ENCODE measurements at places on chromosomes 7 and 10.

GRCh38 chr7:47026780-47027361, 555.0 kb downstream of the TNS3 start:
- no peak for DNase-seq

DNA sequence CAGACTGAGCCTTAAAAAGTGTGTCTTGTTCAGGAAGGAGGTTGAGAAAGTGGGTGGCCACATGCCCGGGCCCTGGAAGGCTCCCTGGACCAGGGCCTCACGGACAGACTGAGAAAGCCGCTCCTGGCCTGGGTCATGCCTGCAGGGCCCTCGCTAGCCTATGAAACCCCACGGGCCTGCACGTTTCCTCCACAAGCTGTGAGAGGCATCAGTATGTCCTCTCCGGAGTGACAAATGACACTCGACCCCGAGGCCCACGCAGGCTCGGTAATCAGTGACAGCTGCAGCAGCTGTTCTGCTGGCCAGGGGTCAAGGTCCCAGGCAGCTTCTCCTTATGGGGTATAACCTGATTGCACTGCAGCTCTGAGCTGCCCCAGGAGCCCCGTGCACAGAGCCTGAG, 47.6 kb downstream of the ASB13 start:
- no peak for DNase-seq

DNA sequence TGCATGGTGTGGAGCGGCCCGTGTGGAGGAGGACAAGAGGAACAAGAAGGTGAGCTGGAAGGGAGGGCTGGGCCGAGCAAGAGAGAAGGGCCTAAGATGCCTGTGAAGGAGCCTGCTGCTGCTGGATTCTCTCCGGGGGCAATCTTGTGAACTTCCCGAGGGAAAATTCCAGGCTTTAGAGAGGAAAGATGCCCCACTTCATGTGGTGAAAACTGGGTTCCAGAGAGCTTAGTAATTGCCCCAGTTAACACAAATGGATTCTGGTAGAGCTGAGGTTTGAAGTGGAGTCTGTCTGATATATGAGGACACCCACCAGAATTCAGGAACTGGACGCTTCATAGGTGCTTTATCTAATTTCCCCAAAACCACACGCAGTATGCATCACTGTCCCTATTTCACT, 114.1 kb upstream of the ZMIZ1 start:
- DNase-seq = no peak

DNA sequence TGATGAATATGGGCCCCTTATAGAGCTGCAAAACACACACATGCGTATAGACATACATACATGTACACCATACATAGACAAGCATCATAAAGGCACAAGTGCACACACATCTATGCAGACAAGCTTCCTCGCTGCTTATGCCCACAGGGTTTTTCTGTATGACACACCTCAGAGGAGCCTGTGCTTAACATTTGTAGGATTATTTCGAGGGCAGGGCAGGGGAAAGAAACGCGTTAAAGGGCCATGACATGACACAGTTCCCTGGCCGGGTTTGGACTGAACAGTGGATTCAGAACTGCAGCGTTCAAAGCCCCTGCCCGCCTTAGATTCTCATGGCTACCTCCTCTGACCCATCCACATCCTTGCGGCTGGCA, 44.8 kb downstream of the CHST3 start:
- DNase-seq = no peak

GRCh38 chr7:151150388-151150787, 17.1 kb downstream of the GBX1 start:
- DNase-seq = no peak

GRCh38 chr7:323410-323809, 33.4 kb downstream of the FOXL3 start:
- DNase-seq = no peak

GRCh38 chr7:94877731-94878670, 29.4 kb upstream of the PPP1R9A start:
- DNase-seq = no peak

DNA sequence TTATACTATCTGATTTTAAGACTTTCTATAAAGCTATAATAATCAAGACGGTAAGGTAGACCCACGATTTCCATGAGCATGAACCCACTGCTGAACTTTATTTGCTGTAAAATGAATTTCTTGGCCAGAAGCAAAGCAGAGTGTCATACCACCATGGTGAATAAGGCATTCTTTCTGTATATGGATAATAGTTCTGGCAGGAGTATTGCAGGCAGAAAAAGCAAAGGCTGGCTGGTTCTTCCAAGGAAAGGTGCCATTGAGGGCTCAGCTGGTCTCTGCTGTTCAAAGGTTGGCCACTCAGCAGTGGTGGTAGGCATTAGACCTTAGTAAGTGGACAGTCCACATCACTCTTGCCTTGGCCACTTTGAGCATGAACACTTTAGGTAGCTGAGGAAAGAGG, 104.1 kb upstream of the KCNMA1 start:
- DNase-seq = no peak

GRCh38 chr10:79386637-79387465, 39.6 kb downstream of the PPIF start:
- no peak for DNase-seq

GRCh38 chr7:55154096-55154495, 135.3 kb downstream of the EGFR start:
- DNase-seq = no peak

- no peak for DNase-seq
Measured at GRCh38 chr10:118768041-118768919, 13.5 kb upstream of the CACUL1 start.

GRCh38 chr7:17078298-17078697, 196.5 kb upstream of the AGR3 start:
- no peak for DNase-seq

DNA sequence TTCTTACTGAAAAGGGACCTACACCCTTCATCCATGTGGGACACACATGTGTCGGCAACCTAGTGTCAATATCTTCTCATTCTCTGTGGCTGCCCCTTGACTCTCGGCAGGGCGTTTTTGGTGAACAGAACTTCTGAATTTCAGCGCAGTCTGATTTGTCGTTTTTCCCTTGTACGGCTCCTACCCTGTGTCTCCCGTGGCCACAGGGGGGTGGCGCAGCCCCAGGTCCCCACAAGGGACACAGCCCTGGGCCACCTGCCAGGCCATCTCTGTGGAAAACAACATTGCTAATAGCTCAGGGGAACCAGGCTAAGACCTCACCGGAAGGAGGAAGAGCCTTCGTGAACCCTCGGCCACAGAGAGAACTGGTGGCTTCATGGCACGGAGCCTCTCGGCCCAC, 53.1 kb upstream of the NKX6-2 start:
- DNase-seq = no peak

DNA sequence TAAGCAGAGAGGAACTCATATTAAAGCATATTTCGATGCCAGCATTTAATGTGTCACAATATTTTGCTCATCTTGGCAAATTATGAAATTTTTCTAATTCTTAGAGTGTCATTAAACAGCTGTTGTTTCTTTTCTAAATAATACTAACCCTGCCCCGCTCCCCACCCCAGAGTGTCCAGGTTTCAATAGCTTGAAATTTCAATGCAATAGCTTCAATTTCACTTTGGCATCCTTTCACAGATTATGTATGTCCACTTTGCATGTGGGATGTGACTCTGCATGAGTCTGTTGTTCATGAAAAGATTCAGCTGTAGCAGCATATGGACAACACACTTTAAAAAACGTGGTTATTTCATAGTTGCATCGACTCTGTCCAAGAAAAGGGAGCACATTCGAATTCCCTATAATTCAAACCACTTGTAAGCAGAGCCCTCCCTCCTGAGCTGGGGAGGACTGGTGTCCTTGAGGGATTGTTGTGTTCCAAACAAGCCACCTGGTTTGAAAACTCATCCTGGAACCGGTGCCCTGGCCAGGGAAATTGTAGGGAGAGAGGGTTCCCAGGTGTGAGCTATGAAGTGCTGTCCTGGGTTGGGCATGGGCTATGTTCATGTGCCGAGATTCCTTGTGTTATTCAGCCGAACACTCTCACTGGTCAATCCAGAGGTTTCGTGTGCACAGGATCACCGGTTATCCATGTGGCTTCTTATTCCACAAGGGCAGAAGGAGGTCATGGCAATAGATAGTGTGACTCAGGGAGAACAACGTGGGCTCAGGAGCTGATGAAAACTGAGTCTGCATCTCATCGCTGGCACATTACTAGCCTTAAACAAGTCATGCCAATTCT, 64.6 kb upstream of the CREB5 start:
- DNase-seq = no peak

DNA sequence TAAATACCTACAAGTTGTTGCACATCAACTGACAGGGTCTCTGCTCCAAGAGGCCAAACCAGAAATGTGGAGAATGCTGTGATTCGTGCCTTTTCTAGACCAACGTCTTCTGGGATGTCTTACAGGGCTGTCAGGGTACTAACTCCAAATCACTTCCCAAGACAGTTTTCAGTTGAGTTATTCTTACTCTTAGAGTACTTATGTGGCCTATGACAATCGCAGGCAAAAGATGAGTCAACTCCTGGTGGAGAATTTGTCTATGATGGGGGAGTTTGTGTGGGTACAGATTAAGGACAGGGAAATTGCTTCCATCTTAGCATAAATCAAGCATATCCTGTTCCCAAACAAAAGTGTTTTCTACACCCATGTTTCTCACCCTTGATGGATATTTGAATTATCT, 734.8 kb downstream of the TNS3 start:
- DNase-seq = no peak

DNA sequence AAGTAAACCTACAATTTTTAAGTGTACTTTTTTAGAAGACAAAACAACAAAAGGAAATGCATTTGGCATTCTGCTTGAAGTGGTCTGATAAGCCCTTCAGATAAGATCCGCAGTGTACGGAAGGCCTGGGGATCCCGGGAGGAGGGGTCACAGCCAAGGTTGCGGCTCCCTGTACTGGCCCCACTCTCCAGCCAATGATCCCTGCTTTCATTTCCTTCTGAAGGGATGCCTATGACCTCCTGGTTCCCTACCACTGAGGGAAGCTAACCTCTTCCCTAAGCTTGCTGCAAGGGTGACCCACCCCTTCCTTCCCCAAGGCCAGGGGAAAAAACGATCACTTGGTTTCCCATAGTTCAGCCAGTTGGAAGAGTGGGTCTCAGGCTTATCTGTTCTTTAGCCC, 5.3 kb downstream of the DENND2A start:
- no peak for DNase-seq

DNA sequence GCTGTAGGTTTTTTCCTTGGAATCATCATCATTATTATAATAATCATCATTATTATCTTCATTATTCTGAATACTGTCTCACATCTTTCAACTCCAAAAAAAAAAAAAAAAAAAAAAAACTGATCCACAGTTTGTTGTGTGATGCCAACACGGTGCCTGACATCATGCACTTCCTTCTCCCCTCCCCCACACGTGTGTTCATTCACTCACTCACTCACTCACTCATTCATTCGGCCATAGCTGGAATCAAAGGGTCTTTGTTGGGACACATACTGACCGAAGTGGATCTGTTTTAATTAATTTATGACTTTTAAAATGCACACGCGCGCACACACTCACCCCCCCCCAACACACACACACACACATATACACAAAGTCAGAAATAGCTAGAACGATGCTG, 177.8 kb downstream of the PIP4K2A start:
- DNase-seq = no peak

- no peak for DNase-seq
Measured at GRCh38 chr7:156173346-156173745, 361.1 kb upstream of the SHH start.

GRCh38 chr10:22228167-22228938, 10.5 kb upstream of the EBLN1 start:
- DNase-seq = no peak

GRCh38 chr10:86349474-86349873, 17.1 kb downstream of the GRID1 start:
- no peak for DNase-seq

DNA sequence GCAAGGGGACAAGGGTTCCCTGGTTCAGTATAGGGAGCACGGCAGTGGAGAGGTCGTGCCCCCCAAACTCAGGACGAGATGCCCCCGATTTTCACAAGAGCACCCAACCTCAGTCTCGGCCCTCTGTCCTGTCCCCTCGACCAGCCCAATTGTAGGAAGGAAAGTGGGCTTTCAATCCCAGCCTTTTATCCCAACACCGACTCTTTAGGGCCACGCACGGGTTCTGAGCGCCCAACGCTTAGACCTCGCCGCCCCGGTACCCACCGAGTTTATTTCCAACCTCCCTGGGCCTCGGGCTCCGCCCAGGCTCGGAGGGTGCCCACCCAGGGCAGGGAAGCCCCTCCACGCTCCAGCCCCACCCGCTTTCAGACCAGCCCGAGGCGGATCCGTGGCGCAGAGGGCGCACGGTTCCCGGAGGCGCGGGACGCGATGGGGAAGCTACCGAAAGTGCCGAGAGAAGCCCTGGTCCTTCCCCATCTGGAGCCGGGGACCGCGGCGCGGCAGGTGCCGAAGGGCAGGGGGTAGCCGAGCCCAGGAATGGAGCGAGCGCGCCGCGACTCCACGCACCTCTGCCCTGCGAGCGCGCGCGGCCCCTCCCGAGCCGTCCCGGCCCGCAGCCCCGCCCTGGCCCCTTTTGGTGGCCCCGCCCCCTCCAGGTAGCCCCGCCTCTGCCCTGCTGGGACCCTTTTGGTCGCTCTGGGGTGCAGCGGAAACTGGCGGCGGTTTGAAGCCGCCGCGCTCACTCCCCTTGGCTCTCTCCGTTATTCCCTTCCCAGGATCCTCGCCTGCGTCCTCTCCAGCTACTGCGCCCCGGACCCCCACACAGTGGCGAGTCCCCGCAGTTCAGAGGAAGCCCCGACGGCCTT, 20.4 kb downstream of the GRID2IP start:
- DNase-seq = peak; percentile 32

DNA sequence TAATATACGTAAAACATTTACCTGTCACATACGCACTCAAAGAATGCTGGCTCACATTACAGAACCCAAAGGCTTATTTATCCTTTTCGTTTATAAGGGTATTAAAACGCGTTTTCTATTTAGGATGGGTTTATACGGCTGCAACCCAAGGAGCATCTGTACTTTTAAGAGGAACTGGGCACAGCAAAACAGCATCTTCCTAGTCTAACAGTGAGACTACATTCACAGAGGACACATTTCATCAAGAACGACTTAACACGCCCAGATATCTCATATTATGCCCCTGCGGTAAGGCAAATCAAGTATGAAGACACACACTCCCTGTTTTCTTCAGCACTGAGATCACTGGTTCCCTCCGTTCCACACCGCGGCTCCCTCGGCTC, 533 bp upstream of the DMTF1 start:
- no peak for DNase-seq

- DNase-seq = no peak
Measured at GRCh38 chr7:95095259-95095965, 188.0 kb downstream of the PPP1R9A start.

DNA sequence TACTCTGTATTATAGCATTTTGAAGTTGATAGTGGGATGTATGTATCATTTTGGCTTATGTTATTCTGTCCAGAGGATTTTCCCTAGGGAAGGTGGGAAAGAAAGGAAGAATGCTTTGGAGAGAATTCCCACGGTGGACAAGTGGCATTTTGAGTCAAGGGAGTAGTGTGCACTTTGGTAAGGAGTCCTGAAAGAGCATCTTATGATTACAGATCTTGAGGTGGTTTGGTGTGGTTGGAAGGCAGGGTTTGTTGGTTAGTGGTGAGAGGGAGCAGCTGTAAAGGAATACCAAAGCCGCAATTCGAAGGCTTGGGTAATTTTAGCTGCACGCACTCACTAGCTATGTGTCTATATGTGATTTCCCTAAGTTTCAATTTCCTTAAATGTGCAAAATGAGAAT, 16.1 kb downstream of the CCSER2 start:
- DNase-seq = no peak

- no peak for DNase-seq
Measured at GRCh38 chr7:77442636-77443035, 26.5 kb upstream of the GSAP start.

All from activated effector memory CD4-positive, alpha-beta T cell treated with Interleukin-2 at 50 U/mL for 16 hours (primary cell).